NCI-H1436 treated with DMSO at 0.1 percent for 48 hours (cell line): ENCODE measurements at places on chromosomes 7 and 10.

DNA sequence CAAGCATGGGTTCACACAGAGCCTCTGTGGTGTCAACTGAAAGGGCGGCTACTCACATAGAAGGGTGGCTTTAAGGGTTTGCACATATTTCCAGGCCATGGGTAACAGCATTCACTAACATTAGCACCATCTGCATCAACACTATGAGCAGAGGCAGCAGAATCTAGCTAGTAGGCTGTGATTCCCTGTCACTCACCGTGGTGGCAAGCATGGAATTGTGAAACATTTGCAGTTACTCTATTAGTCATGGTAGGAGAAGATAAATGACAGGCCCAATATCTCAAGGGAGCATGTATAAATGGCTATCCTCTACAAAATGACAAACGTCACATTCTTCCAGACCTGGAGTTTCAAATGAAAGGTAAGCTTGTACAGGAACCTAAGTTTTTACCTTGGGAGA lies 32.2 kb upstream of the CUBN start:
- DNase-seq = no peak

DNA sequence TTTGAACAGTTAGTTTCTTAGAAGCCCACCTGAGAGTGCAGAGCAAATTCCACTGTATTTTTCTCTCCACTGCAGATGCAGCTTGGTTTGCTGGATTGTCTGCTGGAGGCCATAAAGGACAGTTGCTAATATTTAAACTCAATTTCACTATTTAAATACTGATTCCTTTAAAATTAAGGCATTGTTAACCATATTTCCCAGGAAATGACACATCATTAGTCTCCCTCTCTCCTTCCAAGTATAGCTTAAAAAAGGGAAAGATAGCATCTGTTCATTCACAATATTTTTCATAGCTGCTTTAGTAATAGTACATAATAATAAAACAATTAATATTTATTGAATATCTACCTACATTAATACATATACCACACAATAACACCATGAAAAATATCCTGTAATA lies 252.9 kb downstream of the HGF start:
- DNase-seq = no peak

DNA sequence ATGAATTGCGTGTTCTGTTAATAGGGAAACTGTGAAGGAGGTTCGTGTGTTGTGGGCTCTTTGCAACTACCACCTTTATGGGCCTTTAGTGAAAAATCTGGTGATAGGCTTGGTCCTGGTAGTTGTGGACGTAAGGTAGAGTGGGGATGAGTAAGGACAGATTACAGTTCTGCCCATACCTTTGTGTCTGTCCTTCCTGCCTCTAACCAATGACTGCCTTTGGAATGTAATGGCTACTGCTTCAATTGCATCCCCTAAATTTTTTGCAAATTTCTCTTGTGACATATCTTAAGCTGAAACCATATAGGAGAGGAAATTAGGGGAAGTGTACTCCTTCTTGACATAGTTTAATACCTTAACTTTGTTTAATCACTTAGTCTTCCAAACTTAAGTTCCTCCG lies 82.3 kb downstream of the ADK start:
- no peak for DNase-seq

DNA sequence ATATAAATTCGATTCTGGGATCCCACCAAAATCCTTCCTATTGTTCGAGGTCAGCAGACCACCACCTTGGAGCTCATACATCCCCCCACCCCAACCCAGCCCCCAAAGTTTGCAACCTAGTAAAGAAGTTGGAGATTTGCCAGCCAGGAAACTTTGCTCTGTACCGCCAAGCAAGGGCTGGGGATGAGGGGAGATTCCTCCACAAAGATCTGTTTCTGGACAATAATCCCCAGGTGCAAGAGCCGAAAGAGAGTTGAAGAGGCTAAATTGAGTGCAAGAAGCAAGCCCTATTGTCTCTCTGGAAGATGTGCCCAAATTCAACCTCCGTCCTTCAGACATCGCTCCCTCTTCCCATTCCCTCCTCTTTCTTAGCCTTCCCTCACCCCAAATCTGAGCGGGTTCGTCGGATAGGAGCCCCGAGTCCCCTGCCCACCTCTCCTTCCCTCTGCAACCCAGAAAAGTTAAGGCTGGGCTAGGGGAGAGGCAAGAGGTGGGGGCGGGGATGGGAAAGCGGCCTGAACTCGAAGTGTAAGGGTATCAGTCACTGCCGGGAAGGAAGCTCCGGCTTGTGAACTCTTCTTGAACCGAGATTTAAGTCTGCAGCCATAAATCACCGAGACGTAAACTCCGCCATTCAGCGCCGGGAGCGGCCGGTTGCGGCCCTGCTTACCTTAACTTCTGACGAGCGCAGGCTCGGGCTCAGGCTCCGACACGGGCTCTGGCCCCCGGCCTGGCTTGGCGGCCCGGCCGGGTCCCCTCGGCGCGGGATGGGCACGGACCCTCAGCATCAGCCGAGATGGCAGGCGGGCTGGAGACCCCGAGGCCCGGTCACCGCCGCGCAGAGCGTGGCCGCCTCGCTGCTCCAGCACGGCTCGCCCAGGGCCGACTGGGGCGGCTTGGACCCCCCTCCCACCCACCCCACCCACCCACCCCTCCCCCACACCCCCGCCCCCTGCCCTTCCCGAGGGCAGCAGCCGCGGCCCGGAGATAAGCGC lies 10.8 kb upstream of the HOXA2 start:
- DNase-seq = no peak

DNA sequence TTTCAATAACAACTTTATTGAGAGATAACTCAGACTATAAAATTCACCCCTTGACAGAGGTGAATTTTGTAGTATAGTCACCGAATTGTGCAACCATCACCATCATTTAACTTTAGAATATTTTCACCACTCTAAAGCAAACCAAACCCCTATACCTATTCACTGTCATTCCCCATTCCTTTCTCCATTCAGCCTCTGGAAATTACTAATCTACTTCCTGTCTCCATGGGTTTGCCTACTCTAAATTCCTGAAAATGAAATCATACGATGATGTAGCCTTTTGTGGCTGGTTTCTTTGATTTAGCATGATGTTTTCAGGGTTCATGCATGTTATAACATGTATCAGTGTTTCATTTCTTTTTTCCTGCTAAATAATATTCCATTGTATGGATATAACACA lies 15.6 kb upstream of the LMTK2 start:
- DNase-seq = no peak

DNA sequence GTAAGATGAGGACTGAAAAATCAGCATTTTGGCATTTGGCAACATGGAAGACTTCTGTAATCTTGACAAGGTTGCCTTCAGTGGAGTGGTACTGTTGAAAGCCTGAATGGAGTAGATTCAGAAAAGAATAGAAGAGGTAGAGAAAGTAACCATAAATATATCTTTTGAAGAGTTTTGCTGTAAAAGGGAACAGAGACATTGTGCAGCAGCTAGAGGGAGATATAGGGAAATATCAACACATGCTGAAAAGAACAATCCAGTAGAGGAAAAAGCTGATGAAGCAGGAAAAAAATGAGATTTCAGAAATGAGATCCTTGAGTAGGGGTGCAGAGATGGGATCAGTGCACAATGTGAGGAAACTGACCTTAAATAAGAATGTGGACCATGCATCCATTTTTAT lies 60.0 kb downstream of the RAPGEF5 start:
- no peak for DNase-seq

- no peak for DNase-seq
Observed at GRCh38 chr10:48214716-48215485, 59.6 kb downstream of the FRMPD2 start.

- DNase-seq = no peak
Observed at GRCh38 chr10:90856261-90856660, 1.6 kb downstream of the HTR7 start.

- no peak for DNase-seq
Observed at GRCh38 chr7:69949122-69949521, 350.8 kb downstream of the AUTS2 start.

DNA sequence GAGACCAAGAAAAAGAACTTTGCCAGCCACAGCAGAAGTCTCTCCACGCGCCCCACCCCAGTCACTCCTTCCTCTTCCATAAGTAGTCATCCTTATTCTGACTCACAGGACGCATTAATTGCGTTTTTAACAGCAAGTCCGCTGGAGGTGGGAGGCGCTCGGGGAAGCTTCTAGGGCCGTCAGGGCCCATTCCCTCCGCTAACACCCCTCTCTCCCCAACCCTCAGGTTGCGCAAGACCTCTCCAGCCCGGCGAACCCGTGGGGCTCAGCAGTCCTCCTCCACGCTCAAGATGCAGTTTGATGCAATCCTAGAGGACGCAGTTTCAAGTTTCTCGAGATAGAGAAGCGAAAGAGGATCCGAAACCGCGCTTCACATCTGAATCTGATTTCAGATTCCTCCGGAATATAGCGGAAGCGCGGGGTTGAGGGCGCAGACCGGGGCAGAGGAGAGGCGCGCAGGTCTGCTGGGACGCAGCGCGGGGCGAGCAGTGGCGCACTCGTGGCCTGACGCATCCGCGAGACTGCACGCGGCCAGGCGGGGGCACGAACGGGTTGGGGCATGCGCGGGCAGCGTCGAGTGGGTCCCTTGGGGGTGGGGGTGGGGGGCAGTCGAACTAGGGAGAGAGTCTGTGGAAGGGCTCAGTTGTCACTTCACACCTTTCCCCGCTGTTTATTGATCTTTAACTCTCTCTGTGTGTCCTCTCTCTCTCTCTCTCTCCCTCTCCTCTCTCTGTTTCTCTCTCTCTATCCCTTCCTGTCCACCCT lies 37.8 kb upstream of the PSAP start:
- peak; percentile 11 for DNase-seq

DNA sequence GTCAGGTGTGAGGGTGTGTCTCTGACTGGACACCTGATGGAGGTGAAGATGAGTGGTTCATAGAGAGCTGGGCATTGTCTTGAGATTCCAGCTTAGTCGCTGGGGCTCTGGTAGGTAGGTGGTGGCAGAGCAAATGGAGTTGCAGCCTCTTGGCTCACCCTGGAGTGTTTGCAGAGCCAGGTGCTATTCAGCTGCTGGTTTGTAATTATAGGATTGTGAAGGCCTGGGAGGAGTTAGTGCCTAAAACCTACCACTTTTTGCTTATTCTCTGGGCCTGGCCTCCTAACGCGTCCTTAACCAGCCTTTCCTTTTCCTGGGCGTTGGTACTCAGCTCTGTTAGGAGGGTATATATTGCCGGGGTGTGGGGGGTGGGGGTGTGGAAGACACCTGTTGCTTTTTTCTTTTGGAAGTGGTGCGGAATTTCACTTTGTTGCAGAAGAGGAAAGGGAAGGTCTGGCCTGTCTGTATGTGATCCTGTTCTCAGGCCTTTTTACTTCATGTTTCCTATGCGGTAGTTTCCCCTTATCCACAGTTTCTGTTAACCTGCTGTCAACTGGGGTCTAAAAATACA lies 3.2 kb downstream of the PPRC1 start:
- peak; percentile 50 for DNase-seq

- DNase-seq = no peak
Observed at GRCh38 chr7:106418094-106418493, 133.3 kb upstream of the NAMPT start.

- DNase-seq = no peak
Observed at GRCh38 chr10:123303581-123304337, 149.6 kb downstream of the BUB3 start.

DNA sequence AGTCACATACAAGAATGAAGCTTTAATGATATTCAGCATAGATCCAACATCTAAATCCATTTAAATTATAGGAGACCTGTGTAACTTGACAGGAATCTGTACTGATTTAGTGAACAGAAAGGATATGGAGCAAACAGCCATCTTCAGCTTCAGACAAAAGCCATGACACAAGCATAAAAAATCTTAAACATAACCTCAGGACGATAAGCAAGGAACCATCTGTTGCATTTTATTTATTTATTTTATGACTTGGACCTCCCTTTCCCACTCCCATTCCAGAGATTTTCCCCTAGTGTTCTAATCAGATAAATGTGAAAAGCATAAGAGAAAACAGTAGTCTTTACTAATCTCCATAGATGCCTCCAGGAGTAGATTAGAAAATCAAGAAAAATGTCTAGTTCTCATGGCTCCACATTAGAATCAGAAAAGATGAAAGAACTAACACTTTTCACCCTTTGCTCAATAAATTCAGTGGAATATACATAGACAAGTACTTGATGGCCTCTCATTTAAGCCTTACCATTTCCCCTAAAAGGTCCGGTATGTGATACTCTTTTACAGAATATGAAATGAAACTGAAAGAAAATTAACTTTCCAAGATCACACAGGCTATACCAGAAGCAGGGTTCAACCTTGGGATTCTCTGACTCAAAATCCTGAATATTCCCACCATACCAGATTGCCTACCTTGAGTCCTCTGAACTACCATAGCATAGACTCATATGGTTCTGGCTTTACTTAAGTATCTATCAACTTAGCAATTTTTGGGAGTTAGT lies 15.2 kb downstream of the CACNA2D1 start:
- no peak for DNase-seq

- DNase-seq = no peak
Observed at GRCh38 chr10:133357285-133358161, at the start of gene FUOM. FUOM (minus strand) TSS chr10:133358019; CDS start chr10:133358007, 12 bp downstream.

GRCh38 chr10:57699944-57700343 lies 567.8 kb downstream of the IPMK start:
- DNase-seq = no peak

DNA sequence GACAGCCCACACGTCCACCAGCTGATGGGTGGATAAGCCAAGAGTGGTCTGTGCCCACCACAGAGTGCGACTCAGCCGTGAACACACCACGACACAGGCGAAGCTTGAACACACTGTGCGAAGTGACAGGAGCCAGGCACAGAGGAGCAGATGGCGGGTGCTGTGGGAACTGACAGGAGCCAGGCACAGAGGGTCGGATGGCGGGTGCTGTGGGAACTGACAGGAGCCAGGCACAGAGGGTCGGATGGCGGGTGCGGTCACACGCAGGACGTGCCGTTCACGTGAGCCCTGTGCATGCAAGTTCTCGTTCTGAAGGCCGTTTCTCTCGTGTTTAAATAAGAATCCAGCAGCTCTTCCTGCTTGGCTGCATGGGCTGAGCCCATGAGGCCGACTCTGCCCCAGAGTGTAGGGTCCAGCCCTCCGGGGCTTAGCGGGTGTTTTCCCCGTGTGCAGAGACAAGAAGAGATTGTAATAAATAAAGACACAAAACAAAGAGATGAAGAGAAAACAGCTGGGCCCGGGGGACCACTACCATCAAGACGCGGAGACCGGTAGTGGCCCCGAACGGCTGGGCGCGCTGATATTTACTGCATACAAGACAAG lies 5.9 kb upstream of the ADAP1 start:
- DNase-seq = no peak
